Kasumi-1 (cell line): ENCODE measurements at places on chromosomes 2 and 18.

DNA sequence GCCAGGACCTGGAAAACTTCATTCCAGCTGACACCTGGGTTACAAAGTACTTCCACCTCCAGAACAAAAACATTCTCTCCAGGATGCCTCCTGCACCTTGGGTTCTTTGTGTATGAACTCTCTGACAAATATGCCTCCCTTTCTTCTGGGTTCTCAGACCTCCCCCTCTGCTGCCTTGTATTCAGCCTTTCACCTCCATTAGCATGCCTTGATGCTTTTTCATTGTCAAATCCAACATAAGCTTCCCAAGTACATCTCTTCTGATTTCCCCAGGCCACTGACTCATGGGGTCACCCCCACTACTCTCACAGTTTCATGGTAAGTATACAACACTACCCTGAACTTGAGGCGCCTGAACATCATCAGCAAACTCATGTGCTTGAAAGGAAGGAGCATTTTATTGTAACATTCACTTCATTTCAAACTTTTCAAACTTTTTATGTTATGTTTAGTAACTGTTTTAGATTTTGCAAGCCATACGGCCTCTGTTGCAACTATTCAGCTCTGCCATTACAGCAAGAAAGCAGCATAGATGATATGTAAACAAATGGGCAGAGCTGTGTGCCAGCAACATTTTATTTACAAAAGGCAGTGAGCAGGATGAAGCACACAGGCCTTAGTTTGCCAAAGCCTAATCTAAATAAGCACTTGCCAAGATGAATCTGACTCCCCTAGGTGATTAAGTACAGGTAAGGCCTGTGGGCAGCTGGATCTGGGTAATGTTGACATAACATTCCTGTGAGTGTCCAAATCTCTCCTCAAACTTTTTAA, 32.5 kb upstream of the MRPS9 start:
- no peak for DNase-seq

DNA sequence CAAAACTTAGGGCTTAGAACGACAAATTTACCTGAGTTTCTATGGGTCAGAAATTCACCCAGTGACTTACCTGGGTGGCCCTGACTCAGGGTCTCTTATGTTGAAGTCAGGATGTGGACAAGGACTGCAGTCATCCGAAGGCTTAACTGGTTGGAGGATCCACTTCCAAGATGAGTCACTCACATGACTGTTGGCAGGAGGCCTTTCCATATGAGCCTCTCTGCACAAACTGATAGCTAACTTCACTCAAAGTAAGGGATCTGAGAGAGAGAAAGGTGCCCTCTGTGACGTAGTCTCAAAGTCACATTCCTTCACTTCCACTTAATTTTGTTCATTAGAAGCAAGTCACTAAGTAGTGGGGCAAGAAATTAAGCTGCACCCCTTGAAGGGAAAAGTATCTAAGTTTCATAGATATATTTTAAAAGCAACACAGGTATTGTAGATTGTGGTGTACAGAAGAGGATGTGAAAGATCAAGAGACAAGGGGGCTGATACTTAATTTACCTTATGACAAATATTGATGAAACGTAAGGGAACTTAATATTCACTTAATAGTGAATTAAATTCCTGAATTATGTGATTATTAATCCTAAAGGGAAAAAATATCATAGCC, 48.4 kb downstream of the TANK start:
- no peak for DNase-seq

GRCh38 chr18:2971741-2972552, 41.0 kb downstream of the LPIN2 start:
- DNase-seq, result peak; percentile 47

DNA sequence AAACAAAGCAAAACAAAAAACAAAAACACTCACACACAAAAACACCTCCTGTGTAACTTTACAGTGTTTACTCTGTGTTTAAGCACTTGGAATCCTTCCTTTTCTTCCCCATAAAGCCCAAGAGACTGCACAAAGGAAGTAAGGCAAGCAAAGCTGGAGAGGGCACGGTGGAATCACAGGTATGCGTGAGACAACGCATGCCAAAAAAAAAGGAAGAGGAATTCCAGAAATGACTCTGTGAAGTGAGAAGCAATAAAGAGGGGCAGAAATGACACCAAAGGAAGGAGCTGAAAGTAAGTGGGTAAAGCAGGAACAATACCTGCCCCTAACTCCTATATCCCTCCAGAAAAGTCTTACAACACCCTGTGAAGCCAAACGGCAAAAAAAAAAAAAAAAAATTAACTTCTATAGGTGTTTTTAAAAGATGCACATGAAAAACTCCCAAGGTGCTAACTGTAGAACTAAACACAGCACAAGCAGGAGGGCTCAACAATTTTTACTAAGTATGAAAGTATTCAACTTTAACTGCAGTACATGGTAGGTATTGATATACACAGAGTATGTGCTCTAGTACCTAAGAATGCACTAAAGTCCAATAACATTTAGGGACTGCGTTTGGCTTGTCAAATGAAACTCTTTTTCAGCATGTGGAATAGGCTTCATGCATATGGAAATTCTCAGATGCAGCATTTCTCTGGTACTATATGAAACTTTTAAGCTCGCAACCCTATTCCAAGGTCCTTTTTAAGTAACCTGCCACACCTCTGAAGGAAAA, 9.1 kb downstream of the RND3 start:
- DNase-seq, result no peak

DNA sequence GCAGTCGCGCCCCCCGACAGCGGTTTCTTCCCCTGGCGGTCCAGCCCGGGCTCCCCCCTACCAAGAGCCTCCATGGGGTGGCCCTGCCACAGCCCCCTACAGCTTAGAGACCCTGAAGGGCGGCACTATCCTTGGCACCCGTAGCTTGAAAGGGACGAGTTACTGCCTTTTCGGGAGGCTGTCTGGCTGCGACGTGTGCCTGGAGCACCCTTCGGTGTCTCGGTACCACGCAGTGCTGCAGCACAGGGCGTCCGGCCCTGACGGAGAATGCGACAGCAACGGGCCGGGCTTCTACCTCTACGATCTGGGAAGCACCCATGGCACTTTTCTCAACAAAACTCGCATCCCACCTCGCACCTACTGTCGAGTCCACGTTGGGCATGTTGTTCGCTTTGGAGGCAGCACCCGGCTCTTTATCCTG, 475 bp downstream of the SLC4A1AP start:
- no peak for DNase-seq

- DNase-seq, result no peak
Observed at GRCh38 chr2:48738806-48739205, 16.7 kb downstream of the LHCGR start.

DNA sequence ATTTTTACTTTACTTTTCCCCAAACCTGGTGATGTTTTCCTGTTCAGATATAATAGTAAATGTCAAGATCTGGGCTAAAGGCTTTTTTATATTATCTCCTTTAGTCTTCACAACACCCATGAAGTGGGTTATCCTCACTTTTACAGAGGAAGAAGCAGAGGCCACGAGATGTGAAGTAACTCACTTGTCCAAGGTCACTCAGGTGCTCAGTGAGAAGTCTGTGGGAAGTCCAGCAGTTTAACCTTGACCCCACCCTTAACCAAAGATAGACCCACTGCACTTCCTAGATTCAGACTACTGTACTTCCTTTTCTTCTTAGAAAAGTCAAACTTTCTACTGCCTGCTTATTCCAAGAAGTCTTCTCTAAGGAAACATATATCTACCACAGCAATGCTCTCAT, 56.3 kb upstream of the STAT1 start:
- DNase-seq, result no peak

DNA sequence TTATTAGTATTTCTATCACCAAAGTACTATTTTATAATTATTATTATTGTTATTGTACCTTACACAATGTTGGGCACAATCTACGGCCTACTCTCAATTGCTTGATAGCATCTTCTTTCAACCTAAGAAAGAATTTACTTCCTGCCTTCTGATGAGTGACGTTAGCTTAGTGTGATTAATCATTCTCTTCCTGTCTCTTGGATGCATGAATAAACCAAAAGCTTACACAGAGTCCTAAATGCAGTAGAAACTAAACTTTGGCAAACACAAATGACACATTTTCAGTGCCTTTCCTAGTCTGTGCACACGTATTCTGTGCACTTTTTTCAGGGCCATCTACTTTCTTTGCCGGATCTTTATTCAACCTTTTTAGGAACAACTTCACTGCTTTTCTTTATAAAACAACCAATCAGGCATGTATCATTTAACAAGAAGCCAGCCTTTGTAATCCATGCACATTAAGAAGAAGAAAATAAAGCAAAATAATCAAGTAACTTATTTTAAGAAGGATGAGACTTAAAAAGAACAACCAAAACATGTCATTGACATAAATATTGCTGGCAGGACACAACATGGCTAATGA, 19.1 kb downstream of the TRAK2 start:
- DNase-seq, result peak; percentile 10

DNA sequence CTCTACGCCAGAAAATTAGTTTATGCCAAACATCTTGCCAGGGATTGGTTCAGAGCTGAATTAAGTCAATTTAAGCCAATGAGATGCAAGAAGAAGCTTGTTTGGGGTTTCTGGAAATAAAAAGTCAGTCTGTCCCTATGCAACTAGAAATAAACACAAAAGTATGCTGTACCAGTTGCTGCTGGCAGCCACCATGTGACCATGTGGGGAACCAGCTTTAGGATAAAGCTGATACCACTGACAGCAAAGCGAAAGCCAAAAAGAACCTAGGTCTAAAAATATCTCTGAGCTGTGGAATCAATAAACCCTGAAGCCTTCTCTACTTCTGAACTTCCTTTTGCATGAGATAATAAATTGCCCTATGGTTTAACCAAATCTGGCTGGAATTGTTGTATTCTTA, 181.8 kb upstream of the PARD3B start:
- no peak for DNase-seq

GRCh38 chr18:4004183-4004829, 450.8 kb downstream of the DLGAP1 start:
- DNase-seq, result no peak

GRCh38 chr18:13433125-13433524, 214.6 kb downstream of the LDLRAD4 start:
- no peak for DNase-seq

GRCh38 chr2:105634198-105634597, 110.5 kb upstream of the NCK2 start:
- DNase-seq, result no peak

DNA sequence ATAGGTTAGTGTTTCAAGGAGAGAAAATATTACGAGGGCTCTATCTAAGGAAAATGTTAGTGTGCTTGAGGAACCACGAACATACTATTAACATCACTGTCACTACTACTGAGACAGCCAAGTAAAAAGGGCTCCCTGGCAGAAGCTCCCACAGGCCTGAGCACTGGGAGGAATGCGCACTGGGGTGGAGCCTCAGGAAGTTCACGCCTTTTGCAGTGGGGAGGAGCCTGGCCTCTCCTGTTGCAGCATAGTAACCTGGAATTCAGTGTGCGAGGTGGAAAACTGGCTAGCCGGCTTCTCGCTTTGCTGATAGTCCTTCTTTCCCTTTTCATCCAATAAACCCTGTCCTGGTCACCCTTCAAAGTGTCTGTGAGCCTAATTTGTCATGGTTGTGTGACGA, 250.3 kb downstream of the ERBB4 start:
- no peak for DNase-seq

DNA sequence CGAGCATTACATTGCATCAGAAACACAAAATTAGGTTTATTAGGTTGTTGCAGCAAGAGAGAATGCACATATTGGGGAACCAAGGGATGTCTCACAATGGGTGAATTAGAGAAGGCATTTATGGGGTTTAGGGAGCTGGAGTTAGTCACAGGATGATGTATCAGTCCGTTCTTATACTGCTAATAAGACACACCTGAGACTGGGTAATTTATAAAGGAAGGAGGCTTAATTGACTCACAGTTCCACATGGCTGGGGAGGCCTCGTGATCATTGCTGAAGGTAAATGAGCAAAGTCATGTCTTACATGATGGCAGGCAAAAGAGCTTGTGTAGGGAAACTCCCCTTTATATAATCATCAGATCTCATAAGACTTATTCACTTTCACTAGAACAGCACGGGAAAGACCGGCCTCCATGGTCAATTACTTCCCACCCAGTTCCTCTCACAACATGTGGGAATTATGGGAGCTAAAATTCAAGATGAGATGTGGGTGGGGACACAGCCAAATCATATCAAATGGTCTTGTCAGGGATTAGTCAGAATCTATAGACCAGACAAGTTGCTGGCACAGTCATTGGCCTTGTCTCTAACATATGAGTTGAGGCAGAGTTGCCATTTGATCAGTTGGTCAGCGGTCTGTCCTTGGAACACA, 61.9 kb upstream of the RBMS1 start:
- DNase-seq, result no peak

GRCh38 chr2:157460384-157460837, 16.5 kb upstream of the CYTIP start:
- DNase-seq, result no peak

DNA sequence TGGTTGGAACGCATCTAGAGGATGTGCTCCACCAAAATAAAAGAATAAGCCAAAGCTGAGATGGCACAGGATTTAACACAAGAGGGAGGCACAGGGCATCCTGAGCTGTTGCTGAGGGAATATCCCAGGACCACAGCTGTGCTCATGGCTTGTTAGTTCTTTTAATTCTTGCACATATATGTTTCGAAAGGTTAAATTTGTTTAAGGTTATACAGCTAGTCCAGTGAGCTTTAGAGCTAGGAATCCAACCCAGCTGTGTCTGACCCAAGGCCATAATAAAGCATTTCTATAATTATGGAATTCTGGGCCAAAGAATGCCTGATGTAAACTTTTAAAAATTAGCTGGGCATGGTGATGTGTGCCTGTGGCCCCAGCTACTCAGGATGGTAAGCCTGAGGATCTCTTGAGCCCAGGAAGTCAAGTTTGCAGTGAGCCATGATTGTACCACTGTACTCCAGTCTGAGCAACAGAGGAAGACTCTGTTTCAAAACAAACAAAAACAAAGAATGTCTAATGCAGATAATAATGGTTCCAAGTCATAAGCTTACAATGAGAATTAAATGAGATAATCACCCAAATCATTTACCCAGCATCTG, 66.4 kb upstream of the CCBE1 start:
- no peak for DNase-seq

GRCh38 chr2:167196461-167197252, 308.4 kb downstream of the XIRP2 start:
- DNase-seq, result peak; percentile 97

GRCh38 chr2:717661-718060, 40.5 kb upstream of the TMEM18 start:
- DNase-seq, result no peak

GRCh38 chr2:45974762-45975408, 322.3 kb upstream of the EPAS1 start:
- DNase-seq, result no peak

DNA sequence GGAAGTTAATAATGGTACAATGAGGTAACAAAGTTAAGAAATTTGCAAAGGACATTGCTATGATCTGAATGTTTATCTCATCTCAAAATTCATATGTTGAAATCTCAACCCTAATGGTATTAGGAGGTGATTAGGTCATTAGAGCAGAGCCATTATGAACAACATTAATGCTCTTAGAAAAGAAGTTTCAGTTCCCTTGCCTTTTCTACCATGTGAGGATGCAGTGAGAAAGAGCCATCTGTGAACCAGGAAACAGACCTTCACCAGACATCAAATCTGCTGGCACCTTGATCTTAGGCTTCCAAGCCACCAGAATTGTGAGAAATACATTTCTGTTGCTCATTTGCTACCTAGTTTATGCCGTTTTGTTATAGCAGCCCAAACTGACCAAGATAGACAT, 757.6 kb downstream of the NR4A2 start:
- no peak for DNase-seq
